ENCODE measurements at places on chromosomes 3 and 15. TPM values are rescaled to one million over a fixed set of nuclear protein-coding genes. Genes with fewer than 3 reads are reported as not detected.

DNA sequence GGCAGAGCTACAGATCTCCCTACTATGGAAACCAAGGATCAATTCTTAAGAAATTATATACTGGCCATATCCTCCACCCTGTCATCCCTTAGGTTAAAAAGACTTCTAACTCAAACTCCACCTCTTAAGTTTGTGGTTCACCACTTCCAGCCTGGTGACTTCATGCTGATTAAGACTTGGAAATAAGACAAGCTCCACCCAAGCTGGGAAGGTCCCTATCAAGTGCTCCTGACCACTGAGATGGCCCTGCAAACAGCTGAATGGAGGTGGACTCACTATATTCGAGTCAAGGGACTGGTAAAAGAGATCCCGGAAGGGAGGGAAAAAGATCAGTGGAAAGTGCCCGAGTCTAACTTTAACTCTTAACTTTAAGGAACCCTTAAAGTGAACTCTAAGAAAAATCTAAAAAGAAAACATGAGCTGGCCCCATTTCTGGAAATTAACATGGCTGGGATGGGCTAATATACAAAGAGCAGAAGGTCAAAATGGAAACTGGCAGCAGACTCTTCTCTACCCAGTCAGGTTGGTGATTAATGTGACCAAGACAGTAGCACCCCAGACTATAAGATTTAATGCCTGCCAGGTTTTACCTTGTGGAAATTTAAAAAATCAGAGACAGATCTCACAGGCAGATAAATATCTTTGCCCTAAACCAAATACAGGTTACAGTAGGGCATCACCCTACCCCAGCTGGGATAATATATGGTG is 43.9 kb downstream of the PPCDC start:
- DNase-seq, result no peak

DNA sequence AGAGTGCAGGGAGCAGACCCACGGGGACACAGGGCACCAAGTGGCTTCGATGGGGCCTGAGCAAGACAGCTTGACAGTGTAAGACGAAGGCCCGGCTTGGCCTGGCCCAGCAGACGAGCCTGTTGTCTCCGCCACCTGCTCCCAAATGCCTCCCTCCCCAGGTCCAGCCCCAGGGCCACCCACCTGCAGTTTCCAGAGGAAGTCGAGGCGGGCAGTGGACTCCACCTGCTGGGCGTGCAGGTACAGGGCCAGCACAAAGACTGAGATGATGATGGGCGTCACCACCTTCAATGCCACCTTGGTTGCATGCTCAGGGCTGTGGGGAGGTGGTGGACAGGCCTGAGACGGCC is 94.1 kb downstream of the SEC22A start:
- DNase-seq, result no peak

GRCh38 chr3:66001626-66002025 is 37.1 kb downstream of the MAGI1 start:
- no peak for DNase-seq

- DNase-seq, result no peak
Observed at GRCh38 chr15:78182821-78183220, 33.7 kb downstream of the IDH3A start.

Gene ZNF774
- polyA plus RNA-seq, result 1.7 TPM

Gene SUMF1
- 50.6 TPM for polyA plus RNA-seq

Data from kidney (tissue), 22 donors.